ENCODE measurements at places on chromosomes 13 and 19.

- no peak for DNase-seq
Measured at GRCh38 chr19:57363688-57364181, 384 bp downstream of the TRAPPC2B start.

DNA sequence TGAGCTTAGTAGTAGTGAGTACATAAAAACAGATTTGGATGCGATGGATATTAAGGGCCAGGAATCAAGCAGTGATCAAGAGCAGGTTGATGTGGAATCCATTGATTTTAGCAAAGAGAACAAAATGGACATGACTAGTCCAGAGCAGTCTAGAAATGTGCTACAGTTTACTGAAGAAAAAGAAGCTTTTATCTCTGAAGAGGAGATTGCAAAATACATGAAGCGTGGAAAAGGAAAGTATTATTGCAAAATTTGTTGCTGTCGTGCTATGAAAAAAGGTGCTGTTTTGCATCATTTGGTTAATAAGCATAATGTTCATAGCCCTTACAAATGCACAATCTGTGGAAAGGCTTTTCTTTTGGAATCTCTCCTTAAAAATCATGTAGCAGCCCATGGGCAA is 11.4 kb downstream of the CHAMP1 start:
- no peak for DNase-seq

GRCh38 chr13:30881191-30881651 is 24.9 kb upstream of the MEDAG start:
- DNase-seq: no peak

DNA sequence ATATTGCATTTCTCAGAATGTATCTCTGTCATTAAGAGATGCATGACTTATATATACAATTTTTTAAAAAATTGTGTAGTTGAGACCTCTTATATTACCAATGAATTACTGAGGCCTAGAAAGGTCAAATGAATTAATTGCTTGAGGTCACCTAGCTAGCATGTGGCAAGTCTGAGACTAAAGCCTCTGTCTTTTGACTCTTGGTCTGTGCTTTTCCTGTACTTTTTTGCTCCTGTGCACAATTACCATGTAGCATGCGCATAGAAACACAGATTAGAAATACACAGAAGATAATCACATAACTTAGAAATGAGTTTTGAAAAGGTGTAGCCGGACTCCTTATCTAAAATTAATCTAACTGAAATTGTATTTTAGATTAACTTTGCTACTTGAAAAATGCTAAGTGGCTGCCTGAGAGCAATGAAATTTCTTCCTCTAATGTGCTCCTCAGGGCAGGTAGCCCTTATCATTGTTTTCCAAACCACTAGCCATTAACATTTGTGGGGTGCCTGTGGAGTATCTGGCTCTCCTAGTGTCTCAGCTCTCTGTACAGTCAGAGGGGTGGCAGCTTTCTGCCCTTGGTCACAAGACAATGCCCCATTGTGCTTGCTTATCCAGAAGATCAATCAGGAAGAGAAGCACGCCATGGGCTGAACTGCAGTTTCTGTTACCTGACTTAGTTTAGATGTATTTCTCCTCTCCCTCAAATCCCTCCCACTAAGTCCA is 119.6 kb downstream of the RFC3 start:
- no peak for DNase-seq

DNA sequence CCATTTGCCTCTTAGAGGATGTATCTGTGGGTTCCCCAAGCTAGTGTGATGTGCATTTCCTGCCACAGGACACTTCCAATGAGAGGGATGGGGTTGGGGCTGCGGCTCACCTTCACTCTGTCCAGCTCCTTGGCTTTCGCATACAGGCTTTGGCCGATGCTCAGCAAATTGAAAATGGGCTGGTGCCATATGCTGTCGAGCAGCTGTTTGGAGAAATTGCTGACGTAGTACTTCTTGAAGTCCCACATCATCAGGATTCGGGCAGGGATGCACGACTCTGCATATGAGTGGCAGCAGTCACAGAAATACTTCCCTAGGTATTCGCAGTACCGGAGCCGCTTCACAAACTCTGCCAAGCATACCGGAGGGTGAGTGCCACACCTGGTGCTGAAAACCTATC is 37.0 kb downstream of the RUBCNL start:
- no peak for DNase-seq

GRCh38 chr19:49497047-49497788 is 984 bp downstream of the RPS11 start:
- DNase-seq: no peak

GRCh38 chr13:60924856-60925255 is 490.8 kb downstream of the PCDH20 start:
- no peak for DNase-seq

DNA sequence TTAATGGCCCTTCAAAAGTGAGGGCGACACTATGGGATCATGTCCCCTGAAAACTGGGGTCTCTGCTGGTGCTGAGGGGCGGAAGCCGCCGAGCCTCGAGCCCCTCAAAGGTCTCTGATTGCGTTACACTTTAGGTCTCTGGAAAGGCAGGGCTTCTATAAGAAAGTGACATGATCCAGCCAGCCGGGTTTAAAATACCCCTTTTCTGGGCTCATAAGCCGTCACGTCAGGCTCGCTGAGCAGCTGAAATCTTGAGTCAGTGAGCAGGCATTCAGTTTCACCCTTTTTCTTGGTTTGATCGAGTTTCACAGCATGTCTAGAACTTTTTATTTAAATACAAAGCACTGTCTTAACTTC is 600 bp upstream of the HMGB1 start:
- no peak for DNase-seq

- peak; percentile 39 for DNase-seq
Measured at GRCh38 chr19:11422163-11423065, 3.3 kb upstream of the RGL3 start.

GRCh38 chr13:99254830-99255229 is 3.3 kb downstream of the GPR18 start:
- no peak for DNase-seq

DNA sequence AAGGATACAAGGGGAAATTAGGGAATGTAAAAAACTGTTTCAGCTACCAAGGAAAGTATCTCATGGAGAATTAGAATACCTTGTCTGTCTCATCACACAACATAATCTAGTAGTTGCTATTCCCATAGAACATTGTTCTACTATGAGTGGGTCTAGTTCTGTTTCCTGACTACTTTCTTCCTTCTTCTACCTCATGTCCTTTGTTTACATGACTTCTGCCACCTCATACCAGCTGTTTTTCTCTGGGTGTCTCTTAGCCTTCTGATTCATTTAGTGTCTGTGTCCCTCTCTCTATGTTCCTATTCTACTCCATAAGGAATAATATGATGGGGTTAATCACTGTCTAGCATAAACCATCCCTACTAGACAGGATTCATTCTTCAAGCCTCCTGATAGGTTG is 887.3 kb downstream of the DIAPH3 start:
- DNase-seq: no peak

DNA sequence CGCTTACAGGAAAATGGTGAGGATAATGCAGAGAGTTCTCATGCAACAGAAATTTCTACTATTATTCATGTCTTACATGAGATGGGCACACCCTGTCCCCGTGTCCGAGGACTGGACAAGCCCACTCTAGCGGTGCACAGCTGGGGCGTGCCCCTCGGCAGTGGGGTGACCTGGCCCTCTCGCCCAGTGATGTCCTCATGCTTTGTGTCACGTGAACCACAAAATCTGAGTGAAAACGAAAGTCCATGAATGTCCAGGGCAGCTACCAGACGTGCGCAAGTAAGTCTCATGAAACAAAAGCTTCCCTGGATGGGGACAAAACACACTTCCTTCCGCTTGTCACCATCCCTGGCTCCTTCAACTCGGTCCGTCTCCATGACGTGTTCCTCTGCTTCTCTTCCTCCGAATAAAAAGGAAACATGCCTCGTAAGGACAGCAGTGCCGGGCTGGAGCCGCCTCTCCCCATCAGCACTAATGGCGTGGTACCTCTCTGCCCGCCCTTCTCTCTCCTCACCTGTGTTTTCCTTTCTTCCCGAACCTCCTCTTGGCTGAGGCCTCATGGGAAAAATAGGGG is 45.6 kb downstream of the ANKRD10 start:
- DNase-seq: no peak

DNA sequence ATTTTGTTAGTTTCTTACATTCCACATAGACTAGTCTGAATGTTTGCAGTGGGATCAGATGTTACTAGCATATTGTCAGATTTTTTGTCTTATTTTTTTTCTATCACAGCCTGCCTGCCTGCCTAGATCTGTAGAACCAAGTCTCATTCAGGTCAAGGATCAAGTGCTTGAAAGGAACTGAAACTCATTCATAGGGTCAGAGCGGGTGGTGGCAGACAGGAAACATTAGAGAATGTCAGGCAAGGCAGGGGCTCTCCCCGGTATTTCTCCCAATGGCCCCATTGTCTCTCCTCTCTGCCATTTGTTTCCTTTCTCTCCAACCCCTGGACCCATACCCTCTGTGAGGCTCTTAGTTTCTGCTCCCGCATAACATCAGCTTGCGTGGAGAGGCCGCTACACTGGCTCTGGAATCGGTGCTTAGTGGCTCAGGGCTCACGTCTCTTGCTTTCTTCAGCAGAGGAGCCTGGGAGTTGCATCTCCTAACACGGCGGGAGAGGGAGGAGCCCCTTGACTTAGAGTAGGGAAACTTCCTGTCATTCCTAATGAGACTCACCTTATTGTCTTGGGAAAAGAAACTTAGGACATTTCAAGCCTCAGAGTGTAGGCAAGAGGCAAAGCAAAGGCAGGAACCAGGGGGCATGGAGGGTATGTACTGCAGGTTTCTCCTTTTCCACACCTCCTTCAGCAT is 35.6 kb upstream of the SPATA13 start:
- no peak for DNase-seq

DNA sequence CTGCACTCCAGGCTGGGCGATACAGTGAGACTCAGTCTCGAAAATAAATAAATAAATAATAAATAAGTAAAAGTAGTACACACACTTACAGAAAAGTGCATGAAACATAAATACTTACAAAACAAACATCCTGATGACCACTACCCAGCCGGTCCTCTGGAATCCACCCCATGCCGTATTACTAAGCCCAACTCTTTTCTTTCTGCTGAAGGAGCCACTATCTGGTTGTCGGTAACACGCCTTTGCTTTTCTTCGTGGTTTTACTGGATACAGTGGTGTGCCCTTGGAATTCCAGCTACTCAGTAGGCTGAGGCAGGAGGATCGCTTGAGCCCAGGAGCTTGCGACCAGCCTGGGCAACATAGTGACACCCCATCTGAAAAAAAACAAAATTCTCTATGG is 39.4 kb downstream of the CELF5 start:
- DNase-seq: no peak

DNA sequence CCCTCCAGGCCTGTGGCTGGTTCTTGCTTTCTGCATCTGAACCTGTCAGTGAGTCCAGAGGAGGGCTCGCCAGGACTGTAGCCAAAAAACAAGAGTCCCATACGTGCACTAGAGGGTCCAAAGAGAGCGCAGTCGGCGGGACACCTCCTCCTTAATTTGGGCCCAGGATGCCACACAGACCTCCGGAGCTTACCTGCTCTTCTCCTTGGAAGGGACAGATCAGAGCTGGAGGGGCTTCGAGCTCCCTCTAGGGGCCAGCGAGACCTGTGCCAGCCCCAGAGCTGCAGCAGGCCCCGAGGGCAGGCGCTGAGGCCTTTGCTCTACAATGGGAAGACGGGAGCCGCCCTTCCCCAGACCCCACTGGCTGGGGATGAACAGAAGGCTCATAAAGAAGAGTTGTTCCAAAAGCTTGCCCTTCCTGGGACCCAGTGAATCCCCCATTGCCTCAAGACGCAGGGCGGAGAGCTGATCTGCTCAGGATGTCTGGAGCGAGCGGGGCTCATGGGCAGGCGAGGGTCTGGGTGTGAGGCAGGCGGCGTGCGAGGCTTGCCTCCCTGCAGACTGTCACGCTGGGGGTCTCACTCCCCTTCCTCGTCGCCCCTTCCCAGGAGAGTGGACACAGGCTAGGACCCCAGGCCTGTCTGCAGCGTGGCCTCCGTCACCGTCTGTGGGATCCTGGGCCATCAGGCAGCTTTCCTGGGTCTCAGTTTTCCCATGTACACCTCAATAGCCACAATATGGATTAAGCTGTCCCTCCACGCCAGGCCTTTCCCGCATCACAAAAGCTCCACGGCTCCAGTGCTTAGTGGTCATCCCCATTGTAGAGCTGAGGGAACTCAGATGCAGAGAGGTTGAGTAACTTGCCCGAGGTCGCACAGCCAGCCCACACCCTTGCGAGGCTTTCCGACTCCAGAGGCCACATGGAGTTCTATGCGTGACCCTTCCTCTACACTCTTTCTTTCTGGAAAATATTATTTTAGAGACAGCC is 46.9 kb upstream of the VSTM2B start:
- no peak for DNase-seq

DNA sequence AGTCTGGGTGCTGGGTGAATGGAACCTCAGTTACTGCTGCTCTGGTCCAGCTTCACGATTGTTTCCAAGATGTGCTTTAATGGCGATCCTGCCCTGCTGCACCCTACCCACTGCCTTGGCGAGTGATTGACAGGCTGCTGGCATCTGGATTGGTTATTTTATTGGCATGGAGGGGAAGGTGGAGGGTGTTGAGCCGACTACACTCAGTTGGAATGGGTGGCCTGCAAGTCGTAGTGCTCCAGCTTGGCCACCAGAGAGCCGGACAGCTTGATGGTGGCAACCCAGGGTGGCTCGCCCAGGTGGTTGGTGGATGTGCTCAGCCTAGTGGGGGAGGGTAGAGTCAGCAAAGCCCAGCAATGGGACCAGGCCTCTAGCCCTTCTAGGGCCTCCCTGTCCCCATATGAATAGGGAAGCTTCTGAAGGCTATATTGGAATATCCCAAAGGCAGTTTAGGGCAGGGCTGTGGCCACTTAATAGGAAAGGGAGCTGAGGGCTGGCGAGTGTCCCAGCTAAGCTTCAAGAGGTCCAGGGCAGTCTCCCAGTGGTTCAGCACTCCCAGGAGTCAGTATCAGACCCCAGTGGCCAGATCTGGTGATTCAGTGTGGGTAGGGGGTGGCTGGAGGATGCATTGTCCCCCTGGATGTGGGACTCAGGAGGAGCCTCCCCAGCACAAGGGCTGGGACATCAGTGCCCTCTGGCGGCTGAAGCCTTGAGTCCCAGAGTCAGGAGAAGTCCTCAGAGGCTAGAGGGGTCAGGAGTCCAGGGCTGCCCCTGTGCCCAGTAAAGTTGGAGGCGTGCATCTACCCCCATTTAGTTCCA is 3.4 kb downstream of the GGN start:
- no peak for DNase-seq

GRCh38 chr19:56834564-56835375 is 5.8 kb downstream of the PEG3 start:
- DNase-seq: no peak

DNA sequence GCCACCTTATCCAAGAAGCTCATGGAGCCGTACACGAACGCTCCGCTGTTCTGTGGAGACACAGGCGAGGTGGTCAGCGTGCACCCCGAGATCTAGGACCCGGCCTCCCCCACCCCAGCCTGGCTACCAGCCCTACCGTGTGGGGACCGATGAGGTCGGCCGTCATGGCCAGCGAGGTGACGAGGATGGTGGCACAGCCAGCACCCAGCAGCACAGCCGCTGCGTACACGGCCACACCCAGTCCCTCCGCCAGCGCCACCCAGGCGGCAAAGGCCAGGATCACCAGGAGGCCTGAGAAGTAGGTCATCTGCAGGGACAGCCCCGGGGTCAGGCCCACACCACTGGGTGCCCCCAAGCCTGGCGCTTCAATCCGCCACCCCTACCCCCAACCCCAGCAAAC is 7.1 kb downstream of the TEKTIP1 start:
- no peak for DNase-seq

GRCh38 chr13:25675060-25675459 is 303.3 kb downstream of the ATP8A2 start:
- DNase-seq: no peak

Measured in stimulated activated CD8-positive, alpha-beta memory T cell treated with anti-CD3 and anti-CD28 coated beads, Interleukin-15, amount 100 ng/mL, for 24 hours (primary cell).